ENCODE measurements at places on chromosomes 16 and 17.
A peak's percentile ranks its signal among the peaks of the same experiment; 100 is the strongest.

GRCh38 chr17:40331743-40332641 is 23.0 kb downstream of the RARA start:
- no peak for DNase-seq

- peak; percentile 76 for DNase-seq
Observed at GRCh38 chr16:51374346-51374745, 223.3 kb upstream of the SALL1 start.

- DNase-seq: no peak
Observed at GRCh38 chr17:5618476-5618875, 34.2 kb upstream of the NLRP1 start.

DNA sequence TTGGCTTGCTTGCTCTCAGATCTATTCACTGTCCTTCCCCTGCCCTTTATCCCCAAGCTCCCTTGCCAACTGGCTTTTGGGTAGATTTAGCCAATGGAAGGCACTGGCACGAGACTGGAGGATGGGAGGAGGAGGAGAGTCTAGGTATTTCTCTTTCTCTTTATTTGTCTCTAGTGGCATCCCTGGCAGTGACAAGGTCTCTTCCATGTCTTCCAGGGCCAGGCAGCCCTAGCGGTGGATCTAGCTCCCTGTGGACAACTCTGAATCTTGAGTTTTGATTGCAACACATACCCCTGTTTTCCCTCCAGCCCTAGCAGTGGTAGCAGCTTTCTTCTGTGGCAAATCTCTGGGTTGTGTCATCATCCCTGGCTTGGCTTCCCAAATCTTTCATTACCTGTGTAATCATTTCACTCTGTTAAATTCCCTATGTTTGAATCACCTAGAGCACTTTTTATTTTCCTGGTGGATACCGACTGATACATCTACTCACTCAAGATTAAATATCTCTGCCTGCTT is 171.1 kb upstream of the IRX6 start:
- DNase-seq: no peak

DNA sequence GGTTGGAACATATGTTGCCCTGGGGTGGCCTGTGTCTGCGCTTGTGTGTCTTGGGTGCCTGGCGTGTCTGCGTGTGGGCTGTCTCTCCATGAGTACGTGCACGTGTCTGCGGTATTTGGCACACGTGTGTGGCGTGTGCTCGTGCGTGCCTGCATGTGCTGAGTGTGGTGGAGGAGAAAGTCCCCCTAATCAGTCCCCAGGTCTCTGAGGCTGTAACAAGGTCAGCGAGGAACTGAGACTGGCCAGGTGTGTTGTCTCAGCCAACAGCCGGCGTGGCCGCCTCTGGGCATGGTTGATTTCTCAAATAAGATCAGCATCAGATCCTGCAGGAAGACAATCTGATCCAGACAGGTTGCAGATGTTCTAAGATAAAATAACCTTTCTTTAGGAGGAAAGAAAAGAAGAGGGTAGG is 3.5 kb upstream of the CPNE7 start:
- no peak for DNase-seq

DNA sequence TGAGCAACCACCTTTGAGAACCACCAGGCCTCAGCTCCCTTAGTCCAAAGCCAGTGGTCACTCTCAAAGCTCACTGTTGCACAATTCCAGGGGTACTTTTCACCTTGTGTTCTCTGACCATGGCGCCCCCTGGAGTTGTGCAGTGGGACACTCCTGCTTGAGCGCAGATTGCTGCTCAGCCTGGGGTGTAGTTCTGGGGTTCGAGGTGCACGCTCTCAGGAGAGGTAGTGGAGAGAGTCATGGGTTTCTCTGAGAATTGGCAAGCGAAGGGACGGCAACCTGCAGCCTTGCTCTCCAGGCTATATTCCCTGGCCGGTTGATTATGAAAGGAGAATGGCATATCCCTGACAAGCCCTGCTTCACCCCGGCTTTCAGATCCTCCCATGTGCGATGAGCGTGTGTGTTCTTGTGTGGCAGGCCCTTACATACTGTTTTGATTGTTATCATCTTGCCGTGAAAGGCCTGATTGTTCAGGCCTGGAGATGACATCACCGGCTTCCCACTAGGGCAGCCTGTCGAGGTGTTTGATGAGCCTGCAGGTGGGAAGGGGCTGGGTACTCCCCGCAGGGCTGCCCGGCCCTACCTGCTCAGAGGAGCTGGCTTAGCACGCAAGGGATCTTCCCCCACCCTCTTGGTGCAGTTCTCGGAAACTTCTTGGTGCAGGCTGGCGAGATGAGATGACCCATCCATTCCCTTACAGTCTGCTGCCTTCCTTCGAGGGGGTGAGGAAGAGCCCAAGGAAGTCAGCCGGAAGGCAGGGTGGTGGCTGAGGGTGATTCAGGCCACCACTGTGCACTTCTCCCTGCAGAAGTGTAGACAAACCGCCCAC is 431.2 kb downstream of the SLC39A11 start:
- no peak for DNase-seq

DNA sequence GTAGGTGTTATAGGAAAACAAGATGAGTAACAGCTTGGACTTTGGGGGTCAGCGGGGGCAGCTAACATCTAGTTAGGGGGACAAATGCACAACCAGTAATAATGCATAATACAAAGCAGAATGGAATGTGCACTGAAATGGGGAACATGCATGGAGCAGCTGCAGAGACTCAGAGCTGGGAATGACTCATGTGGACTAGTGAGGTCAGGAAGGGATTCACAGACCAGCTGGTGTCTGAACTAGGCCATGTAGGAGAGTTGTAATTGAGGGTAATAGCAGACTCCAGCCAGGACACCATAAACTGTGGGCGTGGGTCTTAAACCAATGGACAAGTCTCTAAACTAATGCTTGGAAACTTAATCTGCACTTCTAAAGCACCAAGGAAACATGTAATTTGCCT is 176.8 kb upstream of the ASIC2 start:
- peak; percentile 40 for DNase-seq

DNA sequence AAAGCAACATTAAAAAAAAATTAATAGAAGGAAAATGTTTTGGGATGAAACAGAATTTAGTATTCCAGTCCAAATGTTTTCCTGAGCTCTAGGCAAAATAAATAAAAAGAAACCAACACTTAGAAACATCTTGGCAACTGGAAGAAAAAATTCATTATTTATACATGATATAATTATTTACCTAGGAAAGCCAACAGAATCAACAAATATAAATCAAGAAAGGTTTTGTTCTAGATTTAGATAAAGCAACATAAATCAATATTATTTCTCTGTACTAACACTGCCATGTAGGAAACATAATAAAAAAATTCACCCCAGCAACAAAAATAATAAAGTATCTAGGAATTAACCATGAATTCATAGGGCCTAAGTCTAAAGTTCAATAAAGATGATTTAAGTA is 167.4 kb downstream of the MYO1D start:
- no peak for DNase-seq

- DNase-seq: no peak
Observed at GRCh38 chr17:77451245-77451893, 310.6 kb downstream of the SEC14L1 start.

DNA sequence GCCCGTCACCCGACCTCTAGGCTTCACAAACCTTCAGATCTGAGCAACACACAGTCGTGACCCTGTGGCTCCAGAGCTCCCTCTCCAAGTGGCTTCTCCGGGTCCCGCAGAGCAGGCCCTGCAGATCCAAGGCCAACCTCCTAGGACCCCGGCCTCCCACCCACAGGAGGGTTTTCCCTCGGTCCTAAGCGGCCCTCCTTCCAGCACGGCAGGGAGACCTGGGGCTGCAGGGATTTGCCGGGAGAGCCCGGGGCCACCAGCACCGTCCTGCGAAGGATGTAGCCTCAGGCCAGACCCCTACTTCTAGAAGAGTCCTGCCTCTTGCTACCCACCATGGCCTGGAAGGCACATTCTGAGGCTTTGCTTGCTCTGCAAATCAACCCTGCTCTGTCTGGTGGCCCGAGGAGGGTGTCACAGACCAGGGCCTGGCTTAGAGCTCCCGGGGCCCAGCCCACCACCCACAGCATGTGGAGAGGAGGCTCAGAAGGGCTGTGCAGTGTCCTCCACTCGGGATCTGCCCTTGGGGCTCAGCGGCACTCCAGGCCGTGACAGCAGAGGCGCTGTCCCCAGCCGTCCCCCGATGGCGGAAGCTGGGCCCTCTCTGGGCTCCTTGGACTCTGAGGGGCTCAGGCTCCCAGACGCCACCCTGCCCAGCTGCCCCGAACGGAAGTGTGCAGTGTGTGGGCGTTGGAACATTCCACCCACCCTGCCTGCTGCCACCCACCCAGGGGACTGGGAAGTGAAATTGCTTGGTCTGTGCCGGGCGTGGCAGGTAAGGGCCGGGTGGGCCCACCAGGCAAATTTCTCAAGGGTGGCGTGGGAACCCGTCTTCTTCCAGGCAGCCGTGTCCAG is 28.8 kb upstream of the ACSF3 start:
- no peak for DNase-seq

GRCh38 chr17:38867968-38868816 is 1.7 kb upstream of the LASP1 start:
- DNase-seq: no peak

DNA sequence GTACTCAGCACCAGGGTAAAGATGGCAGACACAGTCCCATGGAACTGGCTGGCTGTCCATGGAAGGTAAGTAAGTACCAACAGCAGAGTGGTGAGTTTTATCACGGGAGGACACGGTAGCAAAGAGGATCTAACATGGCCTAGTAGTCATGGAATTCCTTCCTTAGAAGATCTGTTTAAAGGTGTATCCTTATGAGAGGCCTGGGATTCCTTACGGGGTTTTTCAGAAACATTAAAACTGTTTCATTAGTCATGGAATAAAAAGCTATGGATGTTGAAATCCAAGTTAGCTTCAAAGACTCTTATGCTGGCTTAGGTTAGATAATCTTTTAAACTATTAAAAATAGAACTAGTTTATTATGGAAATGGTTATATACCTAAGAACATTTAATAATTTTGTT is 7.4 kb downstream of the FTO start:
- no peak for DNase-seq

DNA sequence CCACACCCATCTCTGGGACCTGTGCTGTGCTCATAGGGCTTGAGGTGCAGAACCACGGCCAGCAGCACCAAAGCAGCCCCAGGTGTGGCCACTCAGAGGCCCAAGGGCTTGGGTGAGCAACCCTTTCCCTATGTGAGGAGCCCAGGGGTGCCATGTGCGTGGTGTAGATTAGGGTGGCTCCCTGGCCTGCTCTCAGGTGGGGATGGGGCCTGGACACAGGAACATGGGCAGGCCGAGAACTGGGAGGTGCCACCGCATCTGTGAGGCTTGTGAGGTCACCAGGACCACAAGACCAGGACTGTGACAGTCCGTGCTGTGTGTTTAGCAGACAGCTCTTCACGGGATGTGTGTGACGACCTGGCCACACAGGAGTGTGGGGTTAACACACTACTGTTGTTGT is 103.5 kb upstream of the ZNF750 start:
- no peak for DNase-seq

DNA sequence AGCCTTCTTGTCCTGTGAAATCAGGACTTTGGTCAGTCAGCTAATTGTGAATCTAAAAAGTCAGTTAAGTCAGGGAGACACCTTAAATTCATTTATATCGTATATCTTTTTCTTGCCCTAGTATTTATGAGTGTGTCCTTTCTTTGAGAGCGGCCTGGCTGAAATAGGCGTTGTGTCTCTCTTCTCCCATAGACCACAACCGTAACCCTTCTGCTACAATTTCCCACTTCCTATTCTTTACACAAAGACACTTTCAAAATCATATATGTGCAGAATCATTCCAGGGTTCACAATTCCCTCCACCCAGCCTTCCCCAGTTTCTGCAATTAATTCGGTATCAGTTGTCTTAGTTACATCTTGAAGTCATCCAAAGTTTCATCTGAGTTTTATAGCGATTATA is 14.0 kb upstream of the COTL1 start:
- no peak for DNase-seq

DNA sequence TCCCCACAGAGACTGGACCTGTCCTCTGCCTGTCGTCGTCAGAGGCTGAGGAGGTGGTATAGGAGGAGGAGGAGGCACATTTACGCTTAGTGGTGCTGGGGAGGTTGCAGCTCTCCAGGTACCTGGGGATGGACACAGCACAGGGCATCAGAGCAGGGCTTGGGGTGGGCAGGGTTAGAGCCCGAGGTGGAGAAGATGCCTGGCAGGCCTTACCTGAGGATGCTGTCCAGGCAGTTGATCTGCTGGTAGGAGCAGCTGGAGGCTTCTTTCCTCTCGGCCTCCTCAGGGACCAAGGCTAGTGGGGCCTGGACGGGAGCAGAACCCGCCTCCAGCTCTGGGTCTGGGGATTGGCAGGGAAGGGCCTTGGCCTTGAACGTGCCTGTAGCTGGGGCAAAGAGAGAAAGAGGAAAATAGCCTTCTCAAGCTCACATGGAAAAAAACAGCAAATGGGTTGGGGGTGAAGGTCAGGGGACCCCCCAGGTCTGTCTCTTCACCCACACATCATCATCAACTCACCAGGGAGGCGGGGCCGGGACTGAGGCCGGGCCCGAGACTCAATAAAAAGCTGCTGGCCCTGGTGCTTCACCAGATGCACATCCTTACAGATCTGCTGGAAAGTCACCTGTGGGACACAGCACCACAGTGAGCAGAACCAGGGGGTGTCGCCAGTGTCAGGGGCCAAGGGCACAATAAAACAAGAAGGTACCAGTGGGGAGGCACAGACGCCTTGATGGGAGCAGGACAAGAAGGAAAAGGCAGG is 5.6 kb downstream of the PER1 start:
- DNase-seq: no peak

DNA sequence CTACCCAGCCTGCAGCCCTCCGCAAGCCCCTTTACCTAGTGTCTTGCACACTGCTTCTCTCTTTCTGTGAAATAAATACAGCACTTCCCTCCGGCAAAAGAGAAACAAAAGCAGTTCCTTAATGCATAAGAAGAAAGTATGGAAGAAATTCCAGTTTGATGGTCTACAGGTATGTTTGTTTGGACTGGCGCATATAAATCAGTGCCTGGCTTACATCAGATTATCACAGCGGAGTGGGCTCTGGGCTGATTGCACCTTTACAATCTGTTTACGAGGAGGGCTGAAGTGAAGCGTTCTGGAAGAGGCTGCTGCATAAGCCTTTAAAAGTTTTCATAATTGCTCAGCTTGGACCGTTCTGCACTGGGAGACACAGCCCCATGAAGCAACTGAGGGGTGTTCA is 153.5 kb upstream of the FOXF1 start:
- no peak for DNase-seq

GRCh38 chr17:50362661-50363060 is 10.3 kb downstream of the MRPL27 start:
- DNase-seq: no peak

DNA sequence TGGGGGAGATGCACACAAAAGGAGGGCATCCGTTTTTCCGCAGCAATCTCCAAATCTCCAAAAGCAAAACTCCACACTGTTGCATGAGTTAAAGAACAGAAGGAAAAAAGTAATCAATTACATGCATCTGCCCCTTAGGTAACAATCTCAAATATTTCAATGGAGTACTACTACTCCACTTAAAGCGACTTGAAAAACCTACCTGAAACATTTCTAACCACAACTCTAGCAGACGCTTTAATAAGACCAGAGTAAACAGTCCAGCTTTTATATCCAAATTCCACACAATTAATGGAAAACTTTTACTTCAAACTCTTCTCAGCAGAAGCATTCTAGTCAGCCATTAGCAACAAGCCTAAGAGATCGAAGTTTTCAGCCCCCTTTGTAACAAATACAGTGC is 29.9 kb downstream of the AP1G1 start:
- DNase-seq: no peak

All from BJ (cell line).